Urothelium cell line (cell line): ENCODE measurements at places on chromosomes 2 and 18.

GRCh38 chr2:238743243-238744065 lies 104.4 kb upstream of the TWIST2 start:
- DNase-seq, result no peak

DNA sequence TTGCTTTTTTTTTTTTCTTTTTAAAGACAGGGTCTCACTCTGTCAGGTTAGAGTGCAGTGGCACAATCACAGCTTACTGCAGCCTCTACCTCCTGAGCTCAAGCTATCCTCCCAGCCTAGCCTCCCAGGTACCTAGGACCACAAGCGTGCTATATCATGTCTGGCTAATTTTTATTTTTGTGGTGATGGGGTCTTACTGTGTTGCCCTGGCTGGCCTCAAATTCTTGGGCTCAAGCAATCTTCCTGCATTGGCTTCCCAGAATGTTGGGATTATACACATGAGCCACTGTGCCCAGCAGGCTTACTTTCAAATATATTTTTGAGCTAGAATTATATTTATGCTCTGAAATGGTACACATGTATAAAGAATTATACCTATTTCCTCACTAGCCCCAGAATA lies 53.4 kb upstream of the GAREM2 start:
- DNase-seq, result no peak

DNA sequence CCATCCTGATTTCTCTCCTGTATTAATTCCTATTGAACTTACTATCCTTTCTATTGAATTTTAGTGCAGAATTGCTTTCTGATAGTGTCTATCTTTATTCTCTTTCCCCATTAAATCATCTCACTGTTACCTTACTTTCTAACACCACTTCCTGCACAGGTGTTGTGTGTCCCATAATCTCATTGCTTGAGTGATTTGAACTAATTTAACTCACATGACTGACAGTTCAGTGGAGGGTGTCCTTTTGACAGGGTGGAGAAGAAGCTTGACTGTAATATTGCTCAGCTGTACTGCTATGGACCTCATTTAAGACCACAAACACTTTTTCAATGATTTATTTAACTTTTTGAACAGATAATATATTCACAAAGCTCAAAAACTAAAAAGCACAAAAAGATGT lies 211.8 kb downstream of the NRXN1 start:
- DNase-seq, result no peak

DNA sequence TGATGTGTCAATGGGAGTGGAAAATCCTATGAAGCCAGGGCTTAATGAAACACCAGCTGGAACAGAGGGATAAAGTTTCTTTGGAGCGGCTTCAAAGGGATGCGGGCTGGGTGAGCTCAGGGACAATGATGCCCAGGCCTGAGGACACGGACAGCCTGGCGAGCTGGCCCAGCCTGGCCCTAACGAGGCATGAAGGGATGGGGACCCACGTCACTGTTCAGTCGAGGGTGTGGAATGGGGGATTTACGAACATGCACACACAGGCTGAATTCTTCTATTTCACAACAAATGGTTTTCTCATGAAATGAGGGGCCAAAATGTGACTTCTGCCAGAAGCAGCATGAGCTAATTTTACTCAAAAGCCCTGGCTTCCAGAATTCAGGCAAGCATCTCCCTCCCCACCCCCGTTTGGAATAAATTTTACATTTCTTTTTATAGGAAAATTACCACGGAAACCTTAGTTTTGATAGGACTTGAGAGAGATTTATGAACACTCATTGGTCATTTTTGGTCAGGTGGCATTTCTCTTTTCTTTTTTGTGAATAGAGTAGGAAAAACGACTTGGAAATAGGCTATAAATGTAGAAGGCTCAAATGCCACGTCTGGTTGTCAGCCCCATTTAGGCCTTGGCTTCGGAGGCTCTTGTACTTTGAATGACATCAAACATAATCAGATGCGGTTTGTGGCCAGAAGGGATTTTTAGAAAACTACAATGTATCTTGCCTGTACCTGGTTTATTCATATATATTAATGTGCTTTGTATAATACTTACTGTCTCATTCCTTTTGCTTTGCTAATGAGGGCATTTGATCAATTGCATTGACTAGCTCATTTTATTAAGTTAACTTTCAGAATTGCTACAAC lies 893.8 kb upstream of the CELF4 start:
- DNase-seq, result no peak

GRCh38 chr2:206452750-206453149 lies 9.4 kb downstream of the ADAM23 start:
- DNase-seq, result no peak

GRCh38 chr2:231926180-231926741 lies at the start of gene NPPC:
Gene NPPC, minus strand, starts transcription at chr2:231926396. Its CDS starts 147 bp downstream, at chr2:231926249.
- peak; percentile 73 for DNase-seq

- no peak for DNase-seq
These were observed 50.6 kb downstream of the SLC16A14 start for GRCh38 chr2:230018153-230018552.

GRCh38 chr2:64036034-64036705 lies 16.9 kb upstream of the VPS54 start:
- DNase-seq, result peak; percentile 26

GRCh38 chr18:35756506-35757117 lies 175.1 kb downstream of the GALNT1 start:
- DNase-seq, result peak; percentile 53

- DNase-seq, result peak; percentile 41
These were observed 117.0 kb upstream of the SMIM21 start for GRCh38 chr18:75544496-75544895.

GRCh38 chr2:12797815-12798214 lies 81.1 kb downstream of the TRIB2 start:
- no peak for DNase-seq

GRCh38 chr18:66734451-66734850 lies 130.6 kb upstream of the CDH19 start:
- no peak for DNase-seq

DNA sequence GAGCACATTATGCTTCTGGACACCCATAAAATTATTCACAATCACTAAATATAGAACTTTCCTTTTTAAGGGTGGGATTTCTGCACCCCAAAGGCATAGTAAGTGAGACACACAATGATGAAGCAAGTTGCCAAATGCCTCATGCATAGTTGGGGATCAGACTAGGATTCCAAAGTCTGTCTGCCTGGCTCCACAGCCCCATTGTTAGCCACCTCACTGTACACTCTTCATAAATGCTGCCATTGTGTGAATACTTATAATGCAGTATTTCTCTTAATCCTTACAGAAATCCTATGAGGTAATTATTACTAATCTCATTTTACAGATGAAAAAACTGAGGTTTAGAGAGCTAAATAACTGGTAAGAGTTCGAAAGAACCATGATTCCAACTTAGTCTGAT lies 738.6 kb downstream of the ERBB4 start:
- no peak for DNase-seq

- no peak for DNase-seq
These were observed 97.5 kb downstream of the PHLPP1 start for GRCh38 chr18:62812876-62813275.

DNA sequence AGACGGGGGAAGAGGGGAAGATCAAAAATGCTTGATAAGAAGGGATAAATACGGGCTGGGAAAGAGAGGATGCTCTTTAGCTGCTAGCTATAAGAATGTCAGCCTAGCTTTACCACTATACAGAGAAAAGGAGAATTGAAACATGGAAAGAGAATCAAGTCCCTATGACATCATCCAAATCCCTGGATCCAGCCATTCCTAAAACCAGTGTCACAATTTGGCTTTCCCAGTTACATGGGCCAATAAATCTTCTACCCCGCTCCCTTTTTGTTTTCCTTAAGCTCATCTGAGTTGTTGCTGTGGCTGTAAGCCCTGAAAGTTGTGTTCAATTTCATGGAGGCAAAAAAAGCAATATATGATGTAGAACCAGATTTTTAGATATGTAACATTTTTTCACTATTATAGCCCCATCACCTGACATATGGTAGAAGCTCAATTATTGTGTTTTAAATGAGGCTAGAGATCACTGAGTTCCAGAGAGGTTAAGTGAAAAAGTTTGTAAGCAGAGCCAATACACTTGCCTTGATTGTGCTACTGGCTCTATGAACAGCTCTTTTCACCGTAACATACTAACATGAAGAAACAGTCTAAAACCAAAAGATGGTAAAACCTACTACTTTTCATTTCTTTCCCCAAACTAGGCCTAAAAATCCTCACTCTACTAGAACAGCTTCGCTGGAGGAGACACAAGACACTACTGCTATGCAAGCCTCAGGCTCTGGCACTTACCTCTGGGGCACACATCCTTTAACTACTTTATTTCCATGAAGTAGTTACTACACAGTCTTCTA lies 4.3 kb downstream of the HNRNPLL start:
- no peak for DNase-seq

GRCh38 chr2:40955635-40956034 lies 503.7 kb upstream of the SLC8A1 start:
- no peak for DNase-seq

DNA sequence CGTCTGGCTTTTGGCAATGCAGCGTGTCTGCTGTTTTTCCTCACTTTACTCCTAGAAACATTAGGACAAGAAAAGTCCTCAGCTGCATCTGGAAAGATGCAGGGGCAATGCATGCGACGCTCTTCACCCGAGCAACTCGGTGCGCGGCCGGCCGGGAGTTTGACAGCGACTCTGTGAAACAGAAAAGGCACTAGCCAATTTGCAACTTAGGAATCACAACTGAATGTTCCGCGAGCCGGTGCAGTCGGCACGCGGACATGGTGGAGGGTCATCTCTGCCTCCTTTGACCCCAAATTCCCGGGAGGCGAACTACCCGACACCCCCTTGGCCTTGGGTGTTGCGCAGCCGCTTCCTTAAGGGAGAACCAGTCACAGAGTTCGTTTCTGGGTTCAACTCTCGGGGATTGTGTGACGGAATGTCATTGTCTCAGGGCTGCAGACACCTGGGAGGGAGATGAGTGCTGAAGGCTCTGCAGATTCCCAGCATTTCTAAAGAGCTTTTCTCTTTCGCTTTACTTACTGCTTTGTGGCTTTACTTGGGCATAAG lies 9.8 kb downstream of the NR4A2 start:
- no peak for DNase-seq

DNA sequence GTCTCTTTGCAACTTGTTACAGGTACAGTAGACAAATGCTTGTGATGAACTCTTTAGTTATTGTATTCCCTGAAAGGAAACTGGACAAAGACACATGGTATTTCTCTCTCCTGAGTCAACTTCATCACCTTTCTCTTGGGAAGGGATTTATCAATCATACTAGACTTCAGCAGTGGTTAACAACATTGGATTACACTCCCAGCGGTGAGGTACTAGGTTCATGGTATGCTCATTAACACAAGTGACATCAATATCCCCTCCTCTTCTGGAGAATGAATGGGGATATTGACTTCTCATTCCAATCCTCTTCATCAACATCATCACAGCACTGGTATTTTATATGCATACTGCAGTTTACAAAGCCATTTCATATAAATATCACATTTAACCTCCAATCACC lies 574.6 kb downstream of the ERBB4 start:
- no peak for DNase-seq

DNA sequence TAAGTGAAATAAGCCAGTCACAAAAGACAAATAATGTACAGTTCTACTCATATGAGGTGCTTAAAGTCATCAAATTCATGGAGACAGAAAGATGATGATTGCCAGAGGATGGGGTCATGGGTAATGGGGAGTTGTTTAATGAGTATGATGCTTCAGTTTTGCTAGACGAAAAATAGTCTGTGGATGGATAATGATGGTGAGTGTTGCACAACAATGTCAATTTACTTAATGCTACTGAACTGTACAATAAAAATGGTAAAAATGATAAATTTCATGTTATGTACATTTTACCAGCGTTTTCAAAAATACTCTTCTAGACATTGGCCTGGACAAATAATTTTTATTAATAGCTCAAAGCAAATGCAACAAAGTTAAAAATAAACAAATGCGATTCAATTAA lies 118.5 kb upstream of the KYNU start:
- DNase-seq, result no peak

GRCh38 chr2:190996338-190996946 lies 17.5 kb downstream of the STAT1 start:
- peak; percentile 72 for DNase-seq

- DNase-seq, result no peak
These were observed 147.0 kb upstream of the LHCGR start for GRCh38 chr2:48902521-48902920.

DNA sequence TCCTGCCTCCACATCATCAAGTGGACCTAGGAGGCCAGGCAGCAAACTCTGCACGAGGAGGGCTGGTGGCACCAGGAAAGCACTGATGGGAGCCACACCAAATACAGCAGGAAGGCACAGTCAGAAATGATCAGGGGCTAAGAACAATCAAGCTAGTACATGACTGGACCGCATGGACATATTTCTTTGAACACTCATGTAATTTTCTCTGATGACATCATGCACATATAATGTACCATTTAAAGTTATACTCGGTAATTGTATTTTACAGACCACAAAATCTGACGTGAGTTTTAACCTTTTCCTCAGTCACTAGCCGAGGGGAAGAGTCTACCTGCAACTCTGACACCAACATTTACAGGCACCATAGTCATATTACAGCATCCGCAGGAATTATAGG lies 76.7 kb downstream of the XDH start:
- peak; percentile 73 for DNase-seq

DNA sequence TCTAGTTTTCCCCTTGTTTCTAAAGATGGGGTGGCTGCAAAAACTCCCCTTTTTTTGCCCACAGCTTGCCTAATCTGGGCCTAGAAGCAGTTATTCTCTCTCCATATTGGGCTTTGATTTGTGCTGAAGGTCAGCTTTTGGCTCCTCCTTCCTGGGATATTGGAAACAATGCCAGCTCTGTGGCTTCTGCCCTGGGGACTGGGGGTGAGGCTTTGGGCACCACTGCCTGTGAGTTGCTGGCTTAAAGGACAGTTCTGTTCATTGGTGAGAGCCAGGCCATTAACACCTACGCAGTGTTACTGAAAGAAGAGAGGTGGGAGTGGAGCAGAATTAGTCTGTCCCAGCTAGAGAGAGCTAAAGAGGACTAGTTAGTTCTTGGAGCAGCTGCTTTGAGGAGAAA lies 4.3 kb downstream of the UBXN2A start:
- DNase-seq, result no peak

GRCh38 chr2:11797846-11798245 lies 51.4 kb downstream of the LPIN1 start:
- DNase-seq, result no peak

- DNase-seq, result no peak
These were observed 47.6 kb downstream of the HNRNPLL start for GRCh38 chr2:38554973-38555595.

DNA sequence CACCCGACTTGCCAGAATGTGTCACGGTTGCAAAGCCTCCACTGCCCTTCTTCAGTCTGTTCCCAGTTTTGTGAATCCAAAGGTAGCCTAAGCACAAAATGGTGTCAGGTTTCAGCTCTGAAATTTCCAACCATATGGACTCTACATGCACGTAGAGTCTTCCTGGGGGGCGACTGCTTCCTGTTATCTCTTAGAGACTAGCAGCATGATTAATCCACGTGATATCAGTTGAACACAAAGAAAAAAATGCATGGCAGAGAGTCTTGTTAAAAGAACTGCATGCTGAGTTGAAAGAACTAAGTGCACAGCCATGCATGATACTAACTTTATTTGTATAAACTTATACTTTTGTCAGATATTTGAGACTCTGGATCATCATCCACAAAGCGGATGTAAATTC lies 404.4 kb downstream of the SOCS6 start:
- DNase-seq, result no peak

- DNase-seq, result no peak
These were observed 175.8 kb downstream of the ACTR3 start for GRCh38 chr2:114065731-114066130.

GRCh38 chr2:59900728-59901452 lies 652.6 kb downstream of the BCL11A start:
- no peak for DNase-seq
